ENCODE measurements at places on chromosomes 4 and X.

DNA sequence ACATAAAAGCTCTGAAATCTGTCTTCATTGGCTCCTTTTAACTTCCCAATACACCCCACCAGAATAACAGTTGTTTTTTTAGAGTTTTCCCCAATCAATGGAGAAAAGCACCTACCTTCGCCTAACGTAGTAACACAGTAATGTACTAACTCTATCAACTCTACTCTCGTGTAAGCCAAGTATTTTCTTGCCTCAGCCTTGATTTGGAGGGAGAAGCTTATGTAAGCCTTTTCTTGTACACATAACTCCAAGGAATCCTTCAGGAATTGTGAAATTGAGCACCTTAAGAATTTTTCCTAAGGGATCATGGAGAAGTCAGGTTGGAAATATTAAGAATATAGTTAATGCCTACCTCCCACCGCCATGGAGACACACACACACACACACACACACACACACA lies 181.2 kb downstream of the RAPGEF2 start:
- no peak for DNase-seq

- DNase-seq: peak; percentile 19
Observed at GRCh38 chrX:106802388-106803275, at the start of gene TBC1D8B. TBC1D8B (plus strand) TSS chrX:106802673; CDS start chrX:106802854, 181 bp downstream.

DNA sequence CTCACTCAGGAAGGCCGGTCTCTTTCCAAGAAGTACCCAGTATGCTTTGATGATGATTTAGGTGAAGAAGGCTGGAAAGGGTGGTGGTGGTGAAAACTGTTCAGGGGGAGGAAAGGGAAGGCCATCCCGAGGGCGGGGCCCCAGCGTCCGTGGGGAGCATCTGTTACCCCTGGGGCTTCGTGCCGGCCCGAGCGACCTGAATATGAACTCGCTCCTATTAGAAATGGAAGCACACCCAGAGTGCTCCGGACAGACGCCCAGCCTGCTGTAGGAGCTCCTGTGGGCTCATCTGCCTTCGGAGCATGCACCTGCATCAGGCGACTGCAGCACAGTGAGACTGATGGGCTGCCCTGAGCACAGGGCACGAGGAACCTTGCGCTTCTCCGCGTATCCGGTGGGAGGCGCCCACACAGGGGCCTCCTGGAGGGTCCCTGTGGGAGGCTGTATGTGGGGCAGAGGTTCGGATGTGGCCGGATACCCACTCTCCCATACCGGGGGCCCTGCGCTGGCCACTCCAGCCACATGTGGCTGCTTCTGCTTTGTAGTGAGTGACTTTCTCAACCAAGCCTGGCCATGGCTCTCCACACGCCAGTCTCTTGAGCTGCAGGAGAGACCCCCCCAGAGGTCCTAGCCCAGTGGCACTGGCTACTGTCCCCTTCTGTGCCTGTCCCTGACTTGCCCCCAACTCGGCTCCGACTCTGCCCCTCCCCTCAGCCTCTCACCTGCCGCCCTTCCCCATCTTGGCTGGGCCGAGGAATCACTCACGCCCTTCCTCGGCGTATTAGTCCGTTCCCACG lies 36.7 kb downstream of the FGFRL1 start:
- no peak for DNase-seq

DNA sequence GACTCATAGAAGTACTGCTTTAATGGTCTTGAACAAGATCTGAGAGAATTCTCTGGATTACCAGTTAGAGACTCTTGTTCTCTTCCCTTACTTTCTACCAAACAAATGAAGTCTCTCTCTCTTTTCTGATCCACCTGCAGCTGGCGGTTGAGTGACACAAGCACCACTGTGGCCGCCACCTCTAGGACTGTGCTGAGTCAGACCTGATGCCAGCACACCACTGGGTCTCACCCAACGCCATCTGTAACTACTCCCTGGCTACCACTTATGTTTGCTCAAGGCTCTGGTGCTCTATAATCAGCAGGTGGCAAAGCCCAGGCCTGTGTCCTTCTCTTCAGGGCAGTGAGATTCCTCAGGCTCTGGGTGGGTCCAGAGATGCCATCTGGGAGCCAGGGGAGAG lies 1173.5 kb downstream of the RPA4 start:
- DNase-seq: no peak

DNA sequence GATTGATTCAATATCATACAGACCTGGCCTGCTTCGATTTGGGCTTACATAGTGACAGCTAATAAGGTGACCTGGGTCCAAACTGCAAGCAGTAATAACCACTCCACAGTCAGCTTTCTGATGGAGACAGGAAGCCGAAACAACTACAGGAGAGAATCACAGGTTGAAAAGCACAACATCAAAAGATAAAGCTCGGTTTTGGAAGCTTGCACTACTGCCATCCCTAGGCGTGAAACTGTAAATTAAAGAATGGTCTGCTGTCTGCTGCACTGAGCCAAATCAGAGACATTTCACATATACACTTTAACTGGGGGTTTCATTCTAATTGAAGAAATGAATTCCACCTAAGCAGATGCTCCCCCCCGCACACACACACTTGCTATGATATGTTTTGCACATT lies 116.3 kb downstream of the DHX15 start:
- no peak for DNase-seq
